ENCODE measurements at places on chromosomes 4 and X.

DNA sequence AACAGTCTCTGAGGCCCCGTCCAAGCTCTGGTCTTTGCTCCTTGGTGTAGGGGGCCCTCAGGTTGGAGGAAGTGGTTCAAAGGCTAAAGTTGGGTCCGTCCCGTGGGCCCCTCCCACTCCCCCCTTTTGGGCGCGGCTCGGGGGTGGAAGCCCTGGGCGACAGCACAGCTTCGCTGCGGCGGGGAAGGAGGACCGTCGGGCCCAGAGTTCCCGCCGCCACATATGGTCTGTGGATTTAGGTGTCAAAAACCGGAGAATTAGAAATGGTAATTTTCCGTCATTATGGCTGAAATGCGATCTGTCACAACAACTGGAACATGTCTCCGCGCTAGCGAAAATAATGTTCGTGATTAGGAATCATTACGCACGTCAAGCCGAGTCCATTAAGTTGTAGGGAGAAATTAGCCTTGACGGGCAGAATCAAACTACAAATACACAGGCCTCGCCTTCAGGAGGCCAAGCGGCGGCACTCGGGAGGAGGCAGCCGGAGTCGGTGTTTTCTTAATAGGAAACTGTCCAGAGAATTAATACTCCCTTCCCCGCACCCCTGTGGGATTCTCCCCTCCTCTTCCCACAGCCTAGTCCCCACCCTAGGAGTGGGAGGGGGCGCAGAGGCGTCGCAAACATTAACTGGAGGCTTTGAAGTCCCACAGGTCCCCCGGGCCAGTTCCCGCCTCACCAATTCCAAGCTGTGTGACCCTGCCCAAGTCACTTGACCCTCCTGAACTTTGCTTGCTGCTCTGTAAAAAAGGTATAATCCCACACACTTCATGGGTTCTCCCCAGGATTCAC, 15.0 kb downstream of the NKX3-2 start:
- no peak for DNase-seq

DNA sequence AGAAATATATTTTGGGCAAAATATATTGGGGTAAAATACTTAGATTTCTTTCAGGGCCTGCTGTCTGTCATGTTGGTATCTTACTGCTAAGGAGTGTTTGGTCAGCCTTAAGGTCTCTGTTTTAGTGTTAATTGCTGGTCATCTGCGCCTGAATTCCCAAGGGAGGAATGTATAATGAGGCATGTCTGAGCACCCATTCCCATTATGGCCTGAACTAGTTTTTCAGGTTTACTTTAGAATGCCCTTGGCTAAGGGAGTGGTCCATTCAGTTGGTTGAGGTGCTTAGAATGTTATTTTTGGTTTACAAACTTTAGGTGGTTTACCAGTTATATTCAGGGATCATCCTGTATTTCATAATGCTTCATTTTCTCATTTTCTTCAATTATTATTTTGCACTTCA, 125.9 kb downstream of the CFAP299 start:
- DNase-seq, result no peak

GRCh38 chr4:70688795-70689231, 481 bp downstream of the UTP3 start:
- DNase-seq, result no peak

DNA sequence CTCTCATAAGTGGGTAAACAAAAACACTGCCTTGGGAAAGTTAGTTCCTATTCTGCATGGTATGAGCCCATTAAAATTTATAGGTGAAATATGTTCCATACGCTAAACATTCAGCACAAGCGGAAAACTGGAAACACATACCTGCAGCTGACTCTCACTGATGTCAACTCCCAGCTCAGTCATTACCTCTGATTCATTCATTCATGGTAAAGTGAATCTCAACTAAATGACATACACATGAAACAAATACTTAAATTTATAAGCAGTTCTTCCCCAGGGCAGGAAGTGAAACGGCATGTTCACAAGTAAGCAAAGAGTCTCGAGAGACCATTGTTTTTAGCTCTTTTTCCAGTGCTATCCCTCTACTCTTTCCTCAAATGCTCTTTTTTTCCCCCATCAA, 1.6 kb downstream of the SLC10A6 start:
- DNase-seq, result no peak

GRCh38 chr4:137106733-137107132, 425.6 kb downstream of the PCDH18 start:
- DNase-seq, result no peak

- DNase-seq, result no peak
Observed at GRCh38 chr4:139329665-139330200, 27.5 kb upstream of the NDUFC1 start.

- no peak for DNase-seq
Observed at GRCh38 chr4:87839592-87839946, 6.8 kb downstream of the MEPE start.

DNA sequence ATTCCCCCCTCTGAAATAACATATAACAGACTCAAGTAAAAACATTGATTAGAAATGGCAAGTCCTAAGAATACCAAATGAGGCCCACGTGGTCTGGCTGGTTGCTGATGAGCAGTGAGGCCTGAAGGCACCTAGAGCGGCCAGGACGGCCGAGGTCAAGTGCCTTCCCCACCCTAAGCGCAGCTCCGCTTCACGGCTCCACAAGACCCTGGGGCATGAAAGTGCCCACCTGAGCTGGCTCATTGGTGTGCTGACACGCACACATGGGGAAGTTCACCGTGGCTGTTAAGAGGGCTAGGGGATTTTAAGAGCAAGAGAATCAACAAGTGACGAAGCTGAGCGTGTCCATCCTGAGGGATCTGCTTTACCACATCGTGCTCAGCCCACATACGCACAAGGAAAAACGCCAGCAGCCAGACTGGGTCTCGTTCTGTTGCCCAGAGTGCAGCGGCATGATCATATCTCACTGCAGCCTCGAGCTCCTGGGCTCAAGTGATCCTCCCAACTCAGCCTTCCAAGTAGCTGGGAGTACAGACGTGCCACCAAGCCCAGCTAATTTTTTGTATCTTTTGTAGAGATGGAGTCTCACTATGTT, 22.4 kb downstream of the DCTD start:
- no peak for DNase-seq
